ENCODE measurements at places on chromosomes 1 and 21. TPM values are rescaled to one million over a fixed set of nuclear protein-coding genes. Genes with fewer than 3 reads are reported as not detected.

OR10J1 gene
- not detected for total RNA-seq

LENEP gene
- total RNA-seq, result 0.91 TPM

GRCh38 chr1:66503841-66504470 lies 30.0 kb upstream of the SGIP1 start:
- peak; percentile 50 for DNase-seq

- DNase-seq, result no peak
Observed at GRCh38 chr1:90799326-90799725, 82.2 kb upstream of the BARHL2 start.

DNA sequence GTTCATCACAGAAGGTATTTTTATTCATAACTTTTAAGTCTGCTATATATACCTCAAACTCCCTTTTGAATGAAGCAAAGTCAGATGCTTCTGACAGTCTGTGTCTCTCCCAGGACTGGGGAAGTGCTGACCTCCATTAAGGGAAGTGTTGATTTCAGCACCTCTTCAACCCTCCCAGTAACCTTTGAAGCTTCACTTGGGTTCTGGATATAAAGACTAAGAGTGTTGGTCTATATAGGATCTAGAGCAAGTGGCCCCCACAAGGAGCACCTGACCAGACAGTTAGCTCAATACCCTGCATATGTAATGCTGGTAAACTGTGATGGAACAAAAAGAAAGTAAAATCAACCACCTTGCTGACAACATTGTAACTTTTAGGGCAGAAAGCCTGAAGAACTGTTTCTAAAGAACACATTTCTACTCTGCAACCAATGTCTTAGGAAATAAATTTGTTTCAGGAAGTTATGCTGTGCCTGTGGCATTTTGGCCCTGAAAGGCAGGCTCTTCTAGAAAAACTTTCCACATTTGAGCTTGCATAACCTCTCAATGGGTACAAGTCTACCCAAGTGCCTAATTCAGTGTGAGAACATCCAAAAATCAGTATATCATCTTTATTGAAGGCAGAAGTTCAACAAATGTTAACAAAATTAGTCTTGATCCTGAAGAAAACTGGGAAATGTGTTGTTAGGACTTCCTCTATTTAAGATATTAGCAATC lies 865 bp upstream of the PTPN22 start:
- DNase-seq, result peak; percentile 50

- DNase-seq, result no peak
Observed at GRCh38 chr1:184649451-184649888, 105.2 kb downstream of the EDEM3 start.

DNA sequence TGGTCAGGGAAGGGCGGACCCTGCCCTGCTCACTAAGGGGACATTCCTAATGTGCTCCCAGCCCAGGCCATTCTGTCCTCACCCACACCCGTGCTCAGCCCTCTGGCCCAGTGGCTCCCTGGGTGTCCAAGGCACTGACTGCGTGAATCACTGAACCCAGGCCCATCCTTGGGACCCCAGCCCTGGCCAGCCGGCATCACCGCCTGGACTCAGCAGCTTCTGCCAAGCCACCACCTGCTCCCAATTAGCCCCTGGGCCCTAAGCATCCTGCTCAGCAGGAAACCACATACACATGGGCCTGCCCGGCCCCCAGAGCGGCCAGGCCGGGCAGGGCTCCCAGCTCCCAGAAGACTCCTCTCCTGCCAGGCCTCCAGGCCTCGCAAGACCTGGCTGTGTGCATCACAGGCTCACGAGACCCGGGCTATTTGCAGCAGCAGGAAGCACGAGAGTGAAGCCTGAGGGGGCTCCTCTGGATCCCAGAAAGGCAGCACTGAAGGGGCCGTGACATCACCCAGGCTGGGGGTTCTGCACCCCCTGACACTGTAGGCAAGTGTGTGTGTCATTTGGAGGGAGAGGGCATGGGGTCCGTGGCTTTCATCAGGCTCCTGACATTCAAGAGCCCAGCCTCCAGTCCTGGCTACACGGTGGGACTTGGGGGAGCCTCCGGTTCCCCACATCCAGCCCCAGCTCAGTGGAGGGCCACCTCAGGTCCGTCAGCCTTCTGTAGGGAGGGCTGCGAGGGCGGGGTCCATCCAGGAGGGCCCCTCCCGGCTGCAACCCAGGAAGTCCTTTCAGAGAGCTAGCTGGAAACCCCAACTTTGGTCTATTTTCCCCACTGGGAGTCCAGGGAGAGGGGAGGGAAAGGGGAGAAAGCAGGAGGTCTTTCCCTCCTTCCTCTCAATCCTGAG lies 1.6 kb downstream of the MFAP2 start:
- no peak for DNase-seq

- DNase-seq, result no peak
Observed at GRCh38 chr1:157025385-157025784, 20.2 kb downstream of the ARHGEF11 start.

DNA sequence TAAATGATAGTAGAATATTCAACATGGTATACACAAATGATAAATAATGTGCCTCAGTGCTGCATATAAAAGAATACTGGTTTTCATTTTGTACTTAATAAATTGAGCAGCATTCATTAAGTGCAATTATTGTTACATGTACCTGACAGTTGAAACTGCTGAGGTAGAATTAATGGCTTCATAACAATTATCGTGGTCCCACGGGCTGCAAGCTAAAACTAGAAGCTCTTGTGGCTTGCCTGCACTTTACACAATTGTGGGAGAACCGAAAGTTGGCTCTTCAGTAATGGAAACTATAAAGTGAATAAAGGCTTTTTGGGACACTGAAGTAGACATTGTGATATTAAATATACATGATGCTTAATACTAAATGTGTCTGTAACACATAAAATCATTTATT lies 23.2 kb downstream of the INSL5 start:
- no peak for DNase-seq

DNA sequence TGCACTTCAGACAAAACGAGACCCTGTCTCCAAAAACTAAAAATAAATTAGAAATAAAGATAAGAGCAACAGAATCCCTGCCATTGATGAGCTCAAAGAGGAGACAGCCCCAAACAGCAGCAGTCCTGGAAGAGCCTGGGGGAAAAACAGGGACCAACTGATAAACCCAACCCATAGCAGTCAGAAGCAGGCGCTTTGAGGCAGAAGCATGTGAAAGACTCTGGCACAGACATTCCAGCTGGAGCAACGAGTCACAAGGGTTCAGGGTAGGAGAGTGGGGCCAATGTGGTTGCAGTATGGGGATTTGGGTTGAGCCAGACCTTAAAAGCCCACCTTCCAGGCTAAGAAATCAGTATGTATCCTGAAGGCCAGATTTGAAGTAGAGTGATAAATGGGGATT lies 78.5 kb downstream of the MPZL1 start:
- no peak for DNase-seq

DNA sequence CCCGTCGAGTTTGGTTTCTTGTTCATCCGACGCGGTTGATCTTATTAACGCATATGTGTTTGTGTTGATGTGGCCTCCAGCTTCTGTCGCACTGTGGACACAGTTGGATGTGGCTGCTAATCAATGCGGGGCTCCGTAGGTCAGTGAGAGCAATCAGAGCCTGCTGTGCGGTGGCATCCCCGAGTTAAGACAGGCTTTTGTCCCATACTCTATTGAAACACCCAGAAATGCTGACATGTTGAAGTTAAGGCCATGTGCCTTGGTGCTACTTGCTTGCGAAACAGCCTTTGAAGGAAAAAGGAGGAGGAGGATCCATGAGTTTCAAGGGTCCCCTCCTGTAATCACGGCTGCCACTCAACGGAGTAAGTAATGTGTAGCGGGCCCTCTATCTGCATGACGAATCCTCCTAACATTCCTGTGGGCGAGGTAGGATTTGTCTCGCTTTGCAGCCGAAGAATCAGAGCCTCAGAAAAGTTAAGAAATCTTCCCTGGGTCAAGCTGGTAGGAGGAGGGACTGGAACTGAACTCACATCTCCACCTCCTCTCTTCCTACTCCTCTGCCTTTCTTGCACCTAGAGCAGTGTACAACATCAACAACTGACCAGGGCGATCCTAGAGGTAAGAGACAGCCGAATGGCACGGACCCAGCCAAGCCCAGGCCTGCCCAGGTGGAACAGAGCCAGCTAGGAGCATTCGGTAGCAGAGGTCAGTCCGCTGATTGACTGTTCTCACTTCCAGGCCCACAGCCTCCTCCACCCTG lies 19.5 kb downstream of the PDE9A start:
- no peak for DNase-seq

GRCh38 chr1:2300851-2301606 lies 72.9 kb downstream of the SKI start:
- peak; percentile 94 for DNase-seq

GRCh38 chr1:232267092-232267836 lies 362.7 kb downstream of the SIPA1L2 start:
- DNase-seq, result no peak

- DNase-seq, result no peak
Observed at GRCh38 chr1:78113156-78113916, 67.6 kb downstream of the GIPC2 start.

- no peak for DNase-seq
Observed at GRCh38 chr21:39319814-39320332, 6.4 kb upstream of the BRWD1 start.

DNA sequence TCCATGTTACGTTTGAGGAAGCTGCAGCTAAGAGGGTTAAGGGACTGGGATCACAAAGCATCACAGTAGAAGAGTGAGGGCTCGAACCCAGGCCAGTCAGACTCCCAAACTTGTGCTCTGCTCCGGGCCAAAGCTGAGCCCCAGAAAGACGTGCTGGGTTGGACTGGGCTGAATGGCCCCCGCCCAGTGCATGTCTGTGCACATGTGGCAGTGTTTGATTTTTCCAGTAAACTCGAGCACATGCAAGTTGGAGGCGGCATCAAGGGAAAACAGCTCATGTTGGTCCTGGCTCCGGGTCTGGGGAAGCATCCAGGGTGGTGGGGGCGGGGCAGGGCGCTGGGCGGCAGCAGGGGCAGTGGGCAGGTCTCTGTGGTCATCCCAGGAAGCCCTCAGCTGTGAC lies 39.8 kb upstream of the WNT4 start:
- DNase-seq, result no peak
